Left colon (tissue), 2 donors: ENCODE measurements at places on chromosomes 6 and 20. TPM values are rescaled to one million over a fixed set of nuclear protein-coding genes. Genes with fewer than 3 reads are reported as not detected.

- no peak for DNase-seq
These were observed 323.0 kb upstream of the JARID2 start for GRCh38 chr6:14922706-14923460.

DNA sequence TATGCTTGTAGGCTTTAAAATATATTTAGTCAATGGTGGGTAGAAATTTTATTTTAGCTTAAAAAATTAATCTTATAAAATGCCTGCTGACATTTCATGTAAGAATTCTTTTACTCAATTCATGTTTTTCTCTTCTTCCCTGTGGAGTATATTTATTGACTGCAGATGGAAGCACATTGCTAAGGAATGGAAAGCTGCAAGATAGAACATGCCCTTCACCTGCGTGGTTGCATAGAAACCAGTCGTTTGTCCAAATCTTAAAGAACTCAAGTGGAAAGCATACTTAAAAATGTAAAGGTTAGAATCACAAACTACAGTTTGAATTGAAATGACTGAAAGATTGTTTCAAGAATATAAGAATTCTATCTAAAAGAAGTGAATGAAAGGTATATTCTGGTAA, 30.7 kb downstream of the C6orf163 start:
- no peak for DNase-seq

DNA sequence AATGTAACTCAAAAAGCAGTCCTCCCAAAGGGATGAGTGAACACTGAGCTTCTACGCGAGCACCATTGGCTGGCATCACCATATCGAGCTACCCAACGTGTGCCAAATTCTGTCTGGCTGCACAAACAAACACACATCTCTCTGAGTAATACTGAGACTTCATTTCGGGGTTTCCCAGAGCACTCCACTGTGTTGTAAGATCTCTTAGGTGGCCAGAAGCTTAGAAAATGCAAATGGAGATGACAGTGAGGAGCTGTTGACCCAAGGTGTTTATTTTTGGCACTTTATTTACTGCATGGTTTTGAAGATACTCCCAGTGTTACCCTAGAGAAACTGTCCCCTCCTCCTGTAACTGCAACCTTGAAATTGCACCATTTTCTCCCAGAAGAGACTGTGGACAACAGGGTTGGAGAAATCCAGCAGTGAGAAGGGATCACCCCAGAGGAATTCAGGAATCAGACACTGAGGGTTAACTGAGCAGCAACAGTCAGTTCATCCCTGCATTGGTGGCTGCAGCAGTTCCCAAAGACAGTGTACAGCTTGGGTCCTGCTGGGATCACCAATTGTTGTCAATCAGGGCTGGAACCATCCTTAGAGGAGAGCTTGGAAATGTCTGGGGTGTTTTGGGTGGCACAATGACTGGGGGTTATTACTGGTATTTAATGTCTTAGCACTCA, 1.0 kb upstream of the RIPOR2 start:
- no peak for DNase-seq

GRCh38 chr6:110020888-110021287, 42.8 kb downstream of the GPR6 start:
- DNase-seq, result no peak

GRCh38 chr6:38499529-38500096, 140.1 kb downstream of the BTBD9 start:
- no peak for DNase-seq

The ULBP2 gene
- total RNA-seq, result not detected
